ENCODE measurements at places on chromosomes 5 and 9.
A peak's percentile ranks its signal among the peaks of the same experiment; 100 is the strongest.

- H3K27ac ChIP-seq, result no peak overlapping the region
- peak; percentile 54 for DNase-seq
- H3K4me1 ChIP-seq, result no peaks in the 10 kb centered on the region
- no peak overlapping the region for H3K4me3 ChIP-seq
- peaks cover 5% of the 10 kb centered on the region for H3K27me3 ChIP-seq
Observed at GRCh38 chr5:33588654-33589372, 148.0 kb downstream of the TARS1 start.

DNA sequence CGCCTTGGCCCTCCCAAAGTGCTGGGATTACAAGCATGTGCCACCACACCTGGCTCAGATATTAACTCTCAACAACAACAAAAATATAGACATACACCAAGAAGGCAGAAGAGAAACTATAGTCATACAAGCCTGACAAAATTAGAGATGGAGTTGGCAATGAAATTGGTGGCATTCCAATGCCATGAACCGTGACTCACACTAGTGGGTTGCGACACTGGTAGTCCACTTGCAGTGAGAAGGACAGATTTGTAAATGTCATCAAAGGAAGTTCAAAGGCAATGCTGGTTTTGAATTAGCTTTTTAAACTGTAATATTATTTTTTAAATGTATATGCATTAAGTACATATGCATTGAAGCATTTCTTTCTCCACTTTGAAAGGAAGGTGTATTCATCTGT, 8.5 kb upstream of the DNAJC25 start:
- H3K27me3 ChIP-seq, result peaks cover 8% of the 10 kb centered on the region
- no peaks in the 10 kb centered on the region for H3K36me3 ChIP-seq
- no peaks in the 10 kb centered on the region for H3K4me1 ChIP-seq
- H3K4me3 ChIP-seq, result no peak overlapping the region

- no peaks in the 10 kb centered on the region for H3K27me3 ChIP-seq
- peaks cover 29% of the 10 kb centered on the region for H3K4me1 ChIP-seq
- no peaks in the 10 kb centered on the region for H3K36me3 ChIP-seq
- H3K27ac ChIP-seq, result no peak overlapping the region
Observed at GRCh38 chr9:98162613-98163012, 29.8 kb downstream of the CORO2A start.

- peaks cover 4% of the 10 kb centered on the region for H3K4me1 ChIP-seq
- no peak overlapping the region for H3K27ac ChIP-seq
- peaks cover 10% of the 10 kb centered on the region for H3K27me3 ChIP-seq
- no peak overlapping the region for H3K4me3 ChIP-seq
- H3K36me3 ChIP-seq, result no peaks in the 10 kb centered on the region
- DNase-seq, result no peak
Observed at GRCh38 chr9:111842313-111842712, 47.6 kb upstream of the SHOC1 start.

DNA sequence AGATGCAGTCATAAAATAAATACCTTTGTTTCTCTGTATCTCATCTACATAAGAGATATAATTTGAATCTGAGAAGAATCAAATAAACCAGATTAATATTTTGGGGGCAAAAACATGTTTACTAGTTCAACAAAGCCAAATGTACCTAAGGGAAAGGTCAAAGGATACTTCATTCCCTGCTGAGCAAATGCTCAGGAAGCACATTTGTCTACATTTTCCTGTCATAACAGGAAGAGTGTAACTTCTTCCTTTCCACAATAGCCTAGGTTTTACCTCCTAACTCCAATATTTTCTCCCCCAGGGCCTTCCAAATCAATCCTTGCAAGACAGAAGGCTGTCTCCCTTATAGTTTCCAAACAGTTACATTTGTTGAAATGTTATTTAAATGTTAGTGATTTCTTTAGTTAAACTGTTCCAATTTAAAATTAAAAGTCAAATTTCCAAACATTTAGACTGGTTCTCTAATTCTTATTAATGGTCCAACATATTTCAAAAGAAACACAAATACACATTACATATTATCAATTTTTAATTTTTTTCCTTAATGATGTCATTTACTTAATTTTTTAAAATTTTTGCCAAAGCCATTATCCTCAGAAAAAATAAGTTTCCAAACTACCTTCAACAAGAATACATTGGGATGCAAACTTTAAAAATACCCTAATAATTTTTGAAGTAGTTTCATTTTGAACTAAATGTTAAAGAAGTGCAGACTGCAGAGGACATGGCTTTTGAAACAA, 67.8 kb downstream of the MEF2C start:
- H3K27ac ChIP-seq, result no peak overlapping the region
- no peaks in the 10 kb centered on the region for H3K36me3 ChIP-seq
- peaks cover 7% of the 10 kb centered on the region for H3K27me3 ChIP-seq
- DNase-seq, result no peak
- H3K4me3 ChIP-seq, result no peak overlapping the region

GRCh38 chr5:172789687-172790495, 18.9 kb upstream of the DUSP1 start:
- no peaks in the 10 kb centered on the region for H3K27me3 ChIP-seq
- H3K27ac ChIP-seq, result no peak overlapping the region
- peaks cover 9% of the 10 kb centered on the region for H3K4me1 ChIP-seq
- no peak overlapping the region for H3K4me3 ChIP-seq
- no peaks in the 10 kb centered on the region for H3K36me3 ChIP-seq
- DNase-seq, result no peak

- H3K4me1 ChIP-seq, result peaks cover 9% of the 10 kb centered on the region
- no peak overlapping the region for H3K27ac ChIP-seq
- H3K4me3 ChIP-seq, result no peak overlapping the region
- no peaks in the 10 kb centered on the region for H3K27me3 ChIP-seq
Observed at GRCh38 chr9:125850763-125851162, 103.6 kb downstream of the PBX3 start.

- no peaks in the 10 kb centered on the region for H3K27me3 ChIP-seq
- no peaks in the 10 kb centered on the region for H3K36me3 ChIP-seq
Observed at GRCh38 chr5:27701931-27702903, 663.8 kb upstream of the CDH9 start.

DNA sequence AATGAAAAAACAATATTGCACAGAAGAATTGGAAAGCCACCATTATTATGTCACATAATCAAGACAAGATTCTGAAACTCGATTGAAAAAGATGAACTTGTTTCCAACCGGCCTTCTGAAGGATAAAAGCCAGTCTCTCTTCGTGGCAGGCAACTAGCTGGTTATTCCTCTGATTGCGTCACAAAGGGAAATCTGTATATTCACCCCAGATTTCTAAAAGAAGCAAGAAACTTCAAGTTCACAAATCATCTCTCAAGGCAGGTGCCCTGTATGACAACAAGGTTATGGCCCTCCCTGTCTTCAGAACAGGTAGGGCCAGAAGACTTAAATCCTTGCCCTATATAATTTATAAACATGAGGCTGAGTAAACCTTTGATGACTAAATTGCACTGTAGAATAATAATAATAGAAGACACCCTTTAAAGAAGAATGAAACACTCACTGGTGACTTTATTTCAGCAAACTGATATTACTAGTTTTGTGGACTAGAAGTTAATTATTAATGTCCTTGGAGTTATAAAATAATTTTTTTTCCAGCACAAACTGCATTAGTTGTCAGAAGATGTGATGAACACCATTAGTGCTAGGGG, 2.9 kb upstream of the KLF4 start:
- no peak for DNase-seq
- no peaks in the 10 kb centered on the region for H3K36me3 ChIP-seq

GRCh38 chr5:124576848-124577409, 169.5 kb downstream of the ZNF608 start:
- no peaks in the 10 kb centered on the region for H3K4me1 ChIP-seq
- no peak overlapping the region for H3K4me3 ChIP-seq
- H3K36me3 ChIP-seq, result no peaks in the 10 kb centered on the region
- H3K27ac ChIP-seq, result no peak overlapping the region
- no peaks in the 10 kb centered on the region for H3K27me3 ChIP-seq

DNA sequence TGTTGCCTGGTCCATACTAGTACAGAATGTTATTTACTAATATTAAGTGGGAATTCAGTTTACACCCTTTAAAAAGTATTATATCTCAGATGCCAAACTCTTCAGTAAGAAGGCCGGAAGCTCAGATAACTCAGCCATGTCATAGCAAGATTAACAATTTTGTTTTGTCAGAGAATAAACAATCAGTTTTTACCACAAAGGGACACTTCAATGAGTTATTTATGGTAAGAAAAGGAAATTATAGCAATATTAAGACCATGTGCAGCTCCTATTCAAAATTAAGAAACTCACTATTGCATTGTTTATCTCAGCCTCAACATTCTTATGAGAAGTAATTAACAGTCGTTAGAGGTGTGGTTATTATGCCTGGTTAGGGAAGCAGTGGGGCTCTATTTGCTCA, 13.1 kb upstream of the ARL15 start:
- no peaks in the 10 kb centered on the region for H3K4me1 ChIP-seq
- H3K27me3 ChIP-seq, result peaks cover 18% of the 10 kb centered on the region
- H3K27ac ChIP-seq, result no peak overlapping the region
- no peak overlapping the region for H3K4me3 ChIP-seq

DNA sequence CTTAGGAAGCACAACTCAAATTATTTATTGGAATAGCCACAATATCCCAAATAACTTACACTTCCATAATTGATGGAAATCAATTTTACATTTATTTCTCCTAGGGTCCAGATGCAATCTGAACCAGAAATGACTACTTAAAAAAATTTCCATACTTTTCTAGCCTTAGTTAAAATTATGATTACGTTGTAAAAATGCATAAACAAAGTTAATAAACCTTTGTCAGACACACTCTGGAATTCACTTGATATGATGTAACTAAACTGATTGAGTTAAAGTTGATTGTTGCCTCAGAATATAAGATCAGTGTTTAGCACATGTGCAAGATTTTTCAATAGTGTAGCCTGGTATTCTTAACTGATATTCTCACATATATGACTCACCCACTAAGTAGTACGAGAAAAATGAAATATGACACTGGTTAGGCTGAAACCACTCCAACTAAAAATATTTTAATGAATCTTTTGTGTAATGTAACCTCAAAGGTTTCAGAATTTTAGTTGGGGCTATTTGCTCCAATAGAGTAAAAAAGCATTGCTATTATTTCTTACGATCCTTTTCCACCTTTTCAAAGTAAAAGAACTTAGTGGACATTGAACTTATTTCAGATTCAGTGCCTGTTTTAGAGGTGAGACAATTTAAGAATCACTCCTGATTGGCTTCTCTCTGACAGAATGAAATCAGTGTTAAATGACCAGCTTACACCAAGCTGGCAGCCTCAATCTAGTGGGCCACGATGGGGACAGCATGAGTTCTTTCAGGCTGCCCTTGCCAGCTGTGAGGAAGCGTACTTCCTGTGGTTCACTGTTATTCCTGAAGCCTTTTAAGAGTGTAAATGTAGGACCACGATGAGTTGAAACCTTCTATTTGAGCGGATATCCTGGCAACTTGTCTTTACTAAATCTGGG, 277.2 kb upstream of the CDH9 start:
- DNase-seq, result no peak
- no peak overlapping the region for H3K4me3 ChIP-seq
- H3K36me3 ChIP-seq, result no peaks in the 10 kb centered on the region
- no peaks in the 10 kb centered on the region for H3K27me3 ChIP-seq
- no peaks in the 10 kb centered on the region for H3K4me1 ChIP-seq
- no peak overlapping the region for H3K27ac ChIP-seq
